ENCODE measurements at places on chromosomes 7 and 10. TPM values are rescaled to one million over a fixed set of nuclear protein-coding genes. Genes with fewer than 3 reads are reported as not detected.

Gene IFIT1B
- not detected for total RNA-seq

Gene CLDN3
- not detected for total RNA-seq

Gene SPOCK2
- 371 TPM for total RNA-seq

Gene LAMB1
- total RNA-seq: not detected

- peaks cover 5% of the 10 kb centered on the region for H3K27me3 ChIP-seq
- no peak overlapping the region for H3K4me3 ChIP-seq
- no peak overlapping the region for H3K27ac ChIP-seq
- DNase-seq: no peak
- no peaks in the 10 kb centered on the region for H3K4me1 ChIP-seq
Measured at GRCh38 chr10:93299195-93299594, 182.9 kb downstream of the MYOF start.

- no peak overlapping the region for H3K27ac ChIP-seq
- no peak overlapping the region for H3K4me3 ChIP-seq
Measured at GRCh38 chr10:101041252-101041761, 10.3 kb downstream of the SFXN3 start.

Gene EXOC6
- total RNA-seq: 10.4 TPM

DNA sequence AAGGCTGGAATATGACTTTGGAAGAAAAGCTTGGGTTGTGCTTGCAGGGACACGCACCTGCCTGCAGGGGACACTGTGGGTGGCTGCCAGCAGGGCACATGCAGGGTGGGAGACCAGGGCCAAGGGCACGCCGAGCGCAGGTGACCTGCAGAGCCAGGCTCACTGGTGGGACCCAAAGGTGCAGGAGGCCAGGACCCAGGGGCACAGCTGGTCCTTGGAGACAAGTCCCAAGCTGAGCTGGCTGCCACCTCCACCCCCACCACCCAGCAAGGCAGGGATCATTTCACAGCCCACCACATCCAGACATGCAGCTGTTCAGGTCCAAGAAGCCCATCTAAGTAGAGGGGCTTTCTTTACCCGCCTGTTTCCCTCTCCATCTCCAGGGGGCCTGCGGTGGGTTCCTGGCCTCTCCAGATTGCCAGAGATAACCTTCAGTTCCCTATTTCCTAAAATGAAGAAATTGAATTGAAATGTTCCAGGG lies 13.8 kb upstream of the CLIP2 start:
- DNase-seq: no peak
- H3K4me1 ChIP-seq: peaks cover 15% of the 10 kb centered on the region
- no peaks in the 10 kb centered on the region for H3K36me3 ChIP-seq
- H3K27ac ChIP-seq: no peak overlapping the region
- H3K27me3 ChIP-seq: peaks cover 1% of the 10 kb centered on the region

DNA sequence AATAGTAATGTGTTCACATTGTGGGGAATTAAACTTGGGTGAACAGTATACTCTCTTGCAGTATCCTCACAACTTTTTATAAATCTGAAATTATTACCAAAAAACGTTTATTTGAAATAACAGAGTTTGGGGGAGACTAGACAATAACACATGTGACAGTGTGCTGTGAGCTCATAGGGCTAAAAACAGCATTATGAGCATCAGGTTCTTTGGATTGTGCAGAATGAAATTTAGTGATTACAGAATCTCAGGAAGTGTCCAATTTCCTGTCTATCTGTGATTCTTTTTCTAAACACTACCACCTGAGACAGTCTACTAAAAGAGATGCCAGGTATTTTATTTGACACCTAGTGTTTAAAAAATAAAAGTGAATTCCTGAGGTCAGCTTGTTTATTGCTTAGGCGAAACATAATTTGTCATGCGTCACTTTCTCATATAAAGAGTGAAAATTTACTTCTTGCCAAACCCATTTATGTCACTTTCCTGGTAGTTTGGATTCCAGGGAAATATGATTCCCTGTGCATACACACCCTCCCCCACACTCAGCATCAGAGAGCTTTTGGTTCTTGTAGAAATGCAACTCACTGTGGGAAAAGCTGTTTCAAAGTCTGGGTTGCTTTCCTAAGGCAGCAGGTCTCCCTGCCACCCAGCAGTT lies 71.2 kb downstream of the AOAH start:
- no peak for DNase-seq
- no peaks in the 10 kb centered on the region for H3K27me3 ChIP-seq
- H3K27ac ChIP-seq: no peak overlapping the region
- H3K36me3 ChIP-seq: peaks cover 25% of the 10 kb centered on the region
- H3K4me1 ChIP-seq: peaks cover 10% of the 10 kb centered on the region

DNA sequence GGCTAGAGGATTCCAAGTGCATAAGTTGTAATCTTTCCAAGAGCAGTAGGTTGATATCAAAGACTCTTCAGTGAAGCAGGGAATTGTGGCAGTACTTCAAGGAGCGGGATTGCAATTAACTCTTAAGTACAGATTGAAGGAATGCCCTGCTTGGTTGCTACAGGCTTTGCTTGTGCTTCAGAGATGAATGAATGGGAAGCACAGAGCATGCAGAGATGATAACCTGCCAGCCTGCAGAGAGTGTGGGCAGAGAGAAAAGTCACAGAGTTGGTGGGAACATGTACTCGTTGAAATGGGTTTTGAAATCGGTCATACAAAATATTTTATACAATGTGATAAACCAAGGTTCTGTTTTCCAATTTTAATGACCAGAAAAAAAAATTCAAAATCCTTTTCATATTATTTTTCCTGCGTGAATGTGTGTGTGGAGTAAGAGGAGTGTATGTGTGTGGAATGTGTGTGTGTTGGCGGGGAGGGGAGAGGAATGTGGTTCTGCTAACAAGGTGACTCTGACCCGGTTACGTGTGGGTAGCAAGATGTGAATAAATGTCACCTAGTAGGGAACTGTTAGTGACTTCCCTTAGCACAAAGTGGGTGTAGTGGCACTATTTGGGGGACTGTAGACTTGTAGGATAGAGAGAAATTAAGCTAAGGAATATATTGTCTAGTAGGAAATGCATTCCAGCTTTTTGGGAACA lies 697.8 kb downstream of the GATA3 start:
- H3K27me3 ChIP-seq: no peaks in the 10 kb centered on the region
- H3K4me3 ChIP-seq: no peak overlapping the region
- DNase-seq: no peak
- no peak overlapping the region for H3K27ac ChIP-seq

Gene NFE2L3
- total RNA-seq: 10.3 TPM

GRCh38 chr10:6621536-6621935 lies 41.5 kb upstream of the PRKCQ start:
- no peak overlapping the region for H3K27ac ChIP-seq
- peaks cover 15% of the 10 kb centered on the region for H3K36me3 ChIP-seq
- H3K4me1 ChIP-seq: peaks cover 13% of the 10 kb centered on the region

Gene AKR1B15
- total RNA-seq: not detected

Gene WNT8B
- 0.54 TPM for total RNA-seq

DNA sequence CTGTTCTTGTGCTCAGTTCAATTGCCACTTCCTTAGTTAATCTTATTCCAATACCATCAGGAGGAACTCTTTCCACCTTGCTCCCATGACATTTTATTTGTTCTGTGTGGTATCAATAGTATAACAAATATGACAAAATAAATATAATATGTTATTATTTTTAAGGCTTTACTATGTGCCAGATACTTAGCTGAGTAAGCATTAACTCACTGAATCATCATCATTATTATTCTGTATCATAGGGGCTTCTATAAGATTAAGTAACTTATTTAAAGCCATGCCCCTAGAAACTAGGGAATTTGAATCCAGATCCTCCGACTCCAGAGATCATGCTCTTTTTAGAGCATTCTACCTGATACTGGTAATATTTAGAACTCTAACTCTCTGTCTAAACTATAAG lies 33.5 kb upstream of the SKAP2 start:
- DNase-seq: no peak
- H3K36me3 ChIP-seq: no peaks in the 10 kb centered on the region
- H3K4me1 ChIP-seq: no peaks in the 10 kb centered on the region
- H3K27ac ChIP-seq: no peak overlapping the region

GRCh38 chr7:150973571-150974451 lies 4.3 kb downstream of the KCNH2 start:
- H3K36me3 ChIP-seq: peaks cover under 1% of the 10 kb centered on the region
- peak overlapping the region; percentile 78 for H3K4me3 ChIP-seq
- H3K27me3 ChIP-seq: peaks cover 30% of the 10 kb centered on the region
- H3K4me1 ChIP-seq: peaks cover 15% of the 10 kb centered on the region

DNA sequence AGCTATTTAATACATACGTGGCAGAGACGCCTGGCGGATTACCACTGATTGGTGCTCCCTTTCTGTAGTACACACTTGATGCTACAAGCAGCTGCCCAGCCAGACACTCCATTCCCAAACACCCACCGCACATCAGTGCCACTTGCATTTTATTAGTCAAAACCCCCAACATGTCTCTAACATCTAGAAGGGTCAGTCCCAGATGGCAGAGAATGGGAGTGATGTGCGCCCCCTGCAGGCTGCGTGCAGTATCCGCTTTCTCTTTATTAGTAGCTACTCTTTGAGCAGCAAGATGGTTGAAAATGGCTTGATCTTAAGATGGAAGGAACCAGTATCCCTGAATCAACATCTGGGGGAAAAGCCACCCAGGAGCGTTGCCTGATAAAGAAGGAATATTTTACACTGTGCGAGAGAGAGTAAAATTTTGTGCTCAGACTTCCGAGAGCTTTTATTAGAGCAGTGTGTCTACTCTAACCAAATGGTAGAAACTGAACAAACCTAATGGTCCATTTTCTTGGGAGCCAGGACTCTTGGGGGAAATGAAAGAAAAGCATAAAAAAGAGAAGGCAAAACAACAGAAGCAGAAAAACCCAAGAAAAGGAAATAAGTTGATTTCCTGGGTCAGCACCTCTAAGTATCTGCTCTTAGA lies 78.3 kb downstream of the ST8SIA6 start:
- no peaks in the 10 kb centered on the region for H3K4me1 ChIP-seq
- no peaks in the 10 kb centered on the region for H3K36me3 ChIP-seq
- H3K4me3 ChIP-seq: no peak overlapping the region
- peaks cover 2% of the 10 kb centered on the region for H3K27me3 ChIP-seq
- H3K27ac ChIP-seq: no peak overlapping the region

Gene UPK3BL1
- 41.8 TPM for total RNA-seq

- no peaks in the 10 kb centered on the region for H3K27me3 ChIP-seq
- peak overlapping the region; percentile 98 for H3K27ac ChIP-seq
- peaks cover 53% of the 10 kb centered on the region for H3K36me3 ChIP-seq
Measured at GRCh38 chr10:6528198-6528950, 51.7 kb downstream of the PRKCQ start.

Gene HERPUD2
- 55.6 TPM for total RNA-seq

Gene ARHGEF5
- 7.6 TPM for total RNA-seq

DNA sequence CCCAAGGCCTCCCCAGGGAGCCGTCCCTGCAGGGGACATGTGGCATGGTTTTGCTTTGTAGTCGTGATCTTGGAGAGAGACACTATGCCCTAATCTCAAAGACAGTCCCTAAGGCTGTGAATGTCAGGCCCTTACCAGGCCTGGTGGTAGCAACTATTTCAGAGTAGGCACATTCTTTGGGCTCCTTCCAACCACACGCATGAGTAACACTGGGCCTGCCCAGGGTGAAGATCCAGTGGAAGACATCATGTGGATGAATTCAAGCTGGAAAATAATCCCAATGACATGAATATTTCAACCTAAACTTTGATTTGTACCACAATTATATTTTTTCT lies 39.5 kb upstream of the INSIG1 start:
- H3K4me1 ChIP-seq: peaks cover 2% of the 10 kb centered on the region
- DNase-seq: no peak
- peaks cover 8% of the 10 kb centered on the region for H3K27me3 ChIP-seq
- H3K4me3 ChIP-seq: no peak overlapping the region
- no peak overlapping the region for H3K27ac ChIP-seq

DNA sequence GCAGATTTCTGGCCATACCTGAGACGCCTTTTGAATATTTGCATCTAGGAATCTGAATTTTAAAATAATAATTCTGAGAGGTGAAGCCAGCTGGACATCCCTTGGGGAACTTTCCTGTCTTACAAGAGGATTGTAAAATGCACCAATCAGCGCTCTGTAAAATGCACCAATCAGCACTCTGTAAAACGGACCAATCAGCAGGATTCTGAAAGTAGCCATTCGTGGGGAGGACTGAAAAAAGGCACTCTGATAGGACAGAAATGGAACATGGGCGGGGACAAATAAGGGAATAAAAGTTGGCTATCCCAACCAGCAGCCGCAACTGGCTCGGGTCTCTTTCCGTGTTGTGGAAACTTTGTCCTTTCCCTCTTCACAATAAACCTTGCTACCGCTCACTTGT lies 9.9 kb downstream of the PPIF start:
- H3K36me3 ChIP-seq: peaks cover 37% of the 10 kb centered on the region
- DNase-seq: no peak
- H3K27ac ChIP-seq: no peak overlapping the region
- no peak overlapping the region for H3K4me3 ChIP-seq
- H3K4me1 ChIP-seq: peaks cover 41% of the 10 kb centered on the region

Gene HHEX
- total RNA-seq: 0.37 TPM

Gene NCF1
- 3.8 TPM for total RNA-seq

Gene ACSM6
- total RNA-seq: not detected

Gene FGF8
- total RNA-seq: not detected

DNA sequence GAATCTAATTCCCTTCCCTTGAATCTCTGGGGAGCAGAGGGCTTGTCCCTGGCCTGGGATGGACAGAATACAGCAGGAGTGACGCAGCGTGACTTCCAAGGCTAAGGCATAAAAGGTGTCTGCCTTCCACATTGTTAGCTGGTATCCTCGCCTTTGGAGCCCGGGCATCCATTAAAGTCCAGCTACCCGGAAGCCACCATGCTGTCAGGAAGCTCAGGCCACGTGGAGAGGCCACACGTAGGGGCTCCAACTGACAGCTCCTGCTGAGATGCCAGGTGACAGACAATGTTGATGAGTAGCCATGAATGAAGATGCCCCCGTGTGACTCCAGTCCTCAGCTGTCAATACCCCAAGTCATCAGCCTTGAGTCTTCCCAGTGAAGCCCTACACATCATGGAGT lies 99.9 kb downstream of the OAT start:
- peaks cover 2% of the 10 kb centered on the region for H3K27me3 ChIP-seq
- H3K36me3 ChIP-seq: no peaks in the 10 kb centered on the region
- H3K4me1 ChIP-seq: no peaks in the 10 kb centered on the region
- no peak overlapping the region for H3K4me3 ChIP-seq

Gene CFTR
- not detected for total RNA-seq

DNA sequence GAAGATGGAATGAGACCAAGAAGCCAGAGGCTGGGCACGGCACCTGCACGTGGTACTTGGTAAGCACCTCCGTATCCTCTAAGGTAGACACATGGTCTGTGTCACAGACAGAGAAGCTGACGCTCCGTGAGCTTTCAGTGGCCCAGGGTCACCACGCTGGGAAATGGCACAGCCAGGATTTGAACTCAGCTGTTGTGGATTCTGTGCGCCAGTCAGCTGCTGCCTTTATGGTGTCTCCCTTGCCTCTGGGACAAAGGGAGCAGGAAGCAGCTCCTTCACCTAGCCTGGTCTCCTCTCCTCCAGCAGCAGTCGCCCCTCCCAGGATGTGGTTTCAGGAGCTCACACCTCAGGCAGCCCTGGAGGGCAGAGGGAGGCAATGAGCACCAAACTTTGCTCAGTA lies 110.8 kb downstream of the ARHGAP22 start:
- DNase-seq: no peak
- H3K27ac ChIP-seq: peak overlapping the region; percentile 11
- peaks cover 21% of the 10 kb centered on the region for H3K4me1 ChIP-seq
- H3K4me3 ChIP-seq: peak overlapping the region; percentile 53
- H3K36me3 ChIP-seq: no peaks in the 10 kb centered on the region
